ENCODE measurements at places on chromosomes 13 and 19.

- DNase-seq, result no peak
These were observed 91.8 kb downstream of the UBL3 start for GRCh38 chr13:29758531-29759114.

GRCh38 chr13:97905517-97905916 is 48.0 kb upstream of the IPO5 start:
- DNase-seq, result no peak

DNA sequence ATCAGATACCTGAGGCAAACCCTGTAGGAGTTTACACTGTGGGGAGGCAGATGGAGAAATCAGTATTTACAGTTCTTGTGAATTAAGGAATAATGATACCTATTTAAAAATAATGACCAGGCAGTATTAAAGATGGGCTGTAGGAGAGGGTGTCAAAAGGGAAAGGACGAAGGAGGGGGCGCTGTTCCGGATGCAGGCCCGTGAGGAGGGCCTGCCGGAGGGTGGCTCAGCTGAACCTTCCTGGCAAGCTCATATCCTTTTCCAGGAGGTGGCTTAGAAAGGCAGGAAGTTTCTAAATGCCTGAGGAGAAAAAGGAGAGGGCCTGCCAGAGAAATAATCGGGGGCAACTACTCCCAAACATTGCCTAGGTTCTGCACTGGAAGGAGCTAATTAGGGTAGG is 46.6 kb downstream of the MBNL2 start:
- DNase-seq, result no peak

DNA sequence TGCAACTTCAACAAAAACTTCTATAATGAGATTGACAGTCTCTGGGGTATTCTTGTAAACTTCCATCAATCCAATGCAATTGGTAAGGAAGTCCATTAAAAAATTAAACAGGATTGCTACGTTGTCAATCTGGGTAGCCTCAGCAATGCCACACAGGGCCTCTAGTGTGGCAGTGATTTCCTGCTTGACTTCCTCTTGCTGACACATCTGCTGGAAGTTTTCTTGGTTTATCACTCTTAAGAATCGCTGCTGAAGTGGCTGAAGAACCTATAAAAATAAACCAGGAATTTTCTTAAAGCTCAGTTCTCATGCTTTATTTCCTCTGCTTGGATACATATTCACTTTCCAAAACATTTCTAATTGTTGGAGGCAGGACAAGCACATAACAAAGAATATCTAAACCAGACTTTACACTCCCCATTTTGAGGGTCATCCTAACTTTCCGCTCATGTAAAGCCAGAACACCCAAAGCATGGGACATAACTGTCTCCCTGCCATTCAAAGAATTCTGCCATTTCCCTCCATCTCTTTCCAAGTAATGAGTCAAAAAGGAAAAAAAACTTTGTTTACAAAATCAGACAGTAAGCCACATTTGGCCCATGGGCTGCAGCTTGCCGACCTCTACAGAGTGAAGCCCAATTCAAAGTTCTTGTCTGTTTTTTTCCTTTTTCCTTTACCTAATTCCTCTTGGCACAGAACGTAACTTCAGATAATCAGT is 23.2 kb upstream of the EEF1AKMT1 start:
- DNase-seq, result no peak

- no peak for DNase-seq
These were observed 31.7 kb upstream of the IL17D start for GRCh38 chr13:20671789-20672188.
